ENCODE measurements at places on chromosomes 11 and 22.
A peak's percentile ranks its signal among the peaks of the same experiment; 100 is the strongest.

DNA sequence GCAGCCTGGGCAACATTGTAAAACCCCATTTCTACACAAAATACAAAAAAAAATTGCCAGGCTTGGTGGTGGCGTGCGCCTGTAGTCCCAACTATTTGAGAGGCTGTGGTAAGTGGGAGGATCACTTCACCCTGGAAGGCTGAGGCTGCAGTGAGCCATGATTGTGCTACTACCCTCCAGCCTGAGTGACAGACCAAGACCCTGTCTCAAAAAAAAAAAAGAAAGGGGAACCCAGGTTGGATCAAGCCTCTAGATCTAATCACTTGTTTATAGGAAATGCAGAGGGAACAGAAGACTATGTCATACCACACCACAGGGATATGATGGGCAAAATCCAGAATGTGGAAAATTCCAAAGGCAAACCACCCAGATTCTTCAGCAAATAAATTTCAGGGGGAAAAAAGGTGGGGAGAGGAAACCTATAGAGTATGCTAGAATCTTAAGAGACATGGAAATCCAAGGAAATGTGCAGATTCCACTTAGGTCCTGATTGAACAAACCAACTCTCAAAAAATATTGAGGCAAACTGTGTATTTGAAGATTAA, 16.5 kb upstream of the MALAT1 start:
- no peak for DNase-seq

- DNase-seq: no peak
These were observed 146.2 kb downstream of the RBFOX2 start for GRCh38 chr22:35882211-35883030.

- DNase-seq: peak; percentile 50
These were observed 4.5 kb downstream of the GSTT2 start for GRCh38 chr22:23984430-23984829.

DNA sequence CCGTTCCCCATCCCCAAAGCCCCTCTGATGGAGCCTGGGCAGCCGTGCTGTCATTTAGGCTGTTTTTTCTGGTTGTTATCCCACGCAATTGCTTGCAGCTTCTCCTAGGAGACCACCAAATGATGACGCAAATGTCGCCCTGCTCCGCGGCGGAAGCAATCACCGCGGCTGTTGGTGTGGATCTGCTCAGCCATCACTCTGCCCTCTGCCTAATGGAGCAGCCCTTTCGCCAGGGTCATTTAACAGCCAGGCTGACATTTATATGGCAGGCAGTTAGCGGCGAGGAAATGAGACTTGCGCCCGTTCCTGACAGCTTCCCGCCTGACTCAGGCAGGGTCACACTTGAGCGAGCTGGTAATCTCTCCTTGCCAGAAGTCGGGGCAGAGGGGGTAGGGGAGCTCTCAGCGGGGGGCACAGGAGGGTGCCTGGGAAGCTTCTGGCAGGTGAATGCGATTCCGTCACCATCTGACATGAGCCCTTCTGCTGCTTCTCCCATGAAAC, 97.9 kb upstream of the RTL6 start:
- DNase-seq: no peak

DNA sequence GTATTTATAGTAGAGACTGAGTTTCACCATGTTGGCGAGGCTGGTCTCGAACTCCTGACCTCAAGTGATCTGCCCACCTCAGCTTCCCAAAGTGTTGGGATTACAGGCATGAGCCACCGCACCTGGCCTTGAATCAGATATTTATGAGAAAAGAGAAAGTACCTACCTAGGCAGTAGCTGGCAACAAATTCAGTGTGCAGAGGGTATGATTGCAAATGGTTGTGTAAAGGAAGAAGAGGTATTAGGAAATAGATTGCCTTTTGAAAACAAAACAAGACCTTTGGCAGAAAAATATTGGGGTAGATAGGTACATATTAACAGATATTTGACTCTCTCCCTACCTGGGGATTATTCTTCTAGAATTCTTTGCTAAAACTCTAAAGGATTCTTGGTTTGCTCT, 38.5 kb upstream of the LIN7C start:
- no peak for DNase-seq

- no peak for DNase-seq
These were observed 61.8 kb downstream of the BID start for GRCh38 chr22:17712441-17712840.

DNA sequence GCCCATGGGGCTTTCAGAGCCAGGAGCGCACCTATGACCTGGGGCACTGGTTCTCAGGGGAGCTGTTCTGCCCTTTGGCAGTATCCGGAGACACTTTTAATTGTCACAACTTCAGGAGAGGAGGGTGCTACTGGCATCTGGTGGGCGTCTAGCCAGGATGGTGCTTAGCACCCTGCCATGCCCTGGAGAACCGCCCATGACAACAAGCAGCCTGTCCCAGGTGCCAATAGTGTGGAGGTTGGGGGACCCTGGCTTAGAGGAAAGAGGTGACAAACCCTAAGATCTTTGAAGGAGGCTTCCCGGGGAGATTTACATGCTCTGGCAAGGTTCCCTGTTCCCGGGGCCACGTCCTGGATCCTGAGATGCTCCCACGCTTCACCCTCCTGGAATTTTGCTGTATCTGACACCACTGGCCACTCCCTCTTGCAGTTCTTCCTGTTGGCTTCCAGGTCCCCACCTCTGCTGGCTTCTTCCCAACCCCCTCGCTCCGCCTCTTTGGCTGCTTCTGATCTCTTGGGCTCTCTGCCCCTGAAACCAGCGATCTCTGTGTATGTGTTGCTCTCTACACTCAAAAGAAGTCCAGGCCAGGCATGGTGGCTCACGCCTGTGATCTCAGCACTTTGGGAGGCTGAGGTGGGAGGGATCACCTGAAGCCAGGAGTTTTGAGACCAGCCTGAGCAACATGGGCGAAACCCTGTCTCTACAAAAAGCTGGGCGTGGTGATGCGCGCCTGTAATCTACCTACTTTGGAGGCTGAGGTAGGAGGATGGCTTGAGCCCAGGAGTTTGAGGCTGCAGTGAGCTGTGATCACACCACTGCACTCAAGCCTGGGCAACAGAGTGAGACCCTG, 31.1 kb downstream of the FADS3 start:
- DNase-seq: no peak

GRCh38 chr11:17741487-17741886, 6.9 kb downstream of the KCNC1 start:
- DNase-seq: no peak

DNA sequence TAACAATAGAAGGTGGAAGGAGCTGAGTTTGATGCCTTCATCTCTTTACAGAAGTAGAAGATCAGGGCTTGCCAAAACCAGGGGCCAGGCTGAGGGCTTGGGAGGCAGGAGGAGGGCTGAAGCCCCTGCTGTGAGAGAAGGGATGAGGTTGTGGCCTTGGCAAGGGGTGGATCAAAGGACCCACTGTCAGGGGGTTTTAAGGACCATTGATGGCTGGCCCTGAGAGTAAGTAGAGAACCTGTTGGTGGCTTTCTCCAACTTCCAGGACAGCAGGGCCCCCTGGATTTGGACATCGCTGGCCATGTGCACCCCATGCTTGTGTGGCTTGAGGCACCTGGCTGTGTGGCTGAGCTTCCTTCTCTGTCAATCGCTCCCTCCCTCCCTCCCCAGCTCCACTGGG, 927.7 kb downstream of the TBC1D22A start:
- no peak for DNase-seq

DNA sequence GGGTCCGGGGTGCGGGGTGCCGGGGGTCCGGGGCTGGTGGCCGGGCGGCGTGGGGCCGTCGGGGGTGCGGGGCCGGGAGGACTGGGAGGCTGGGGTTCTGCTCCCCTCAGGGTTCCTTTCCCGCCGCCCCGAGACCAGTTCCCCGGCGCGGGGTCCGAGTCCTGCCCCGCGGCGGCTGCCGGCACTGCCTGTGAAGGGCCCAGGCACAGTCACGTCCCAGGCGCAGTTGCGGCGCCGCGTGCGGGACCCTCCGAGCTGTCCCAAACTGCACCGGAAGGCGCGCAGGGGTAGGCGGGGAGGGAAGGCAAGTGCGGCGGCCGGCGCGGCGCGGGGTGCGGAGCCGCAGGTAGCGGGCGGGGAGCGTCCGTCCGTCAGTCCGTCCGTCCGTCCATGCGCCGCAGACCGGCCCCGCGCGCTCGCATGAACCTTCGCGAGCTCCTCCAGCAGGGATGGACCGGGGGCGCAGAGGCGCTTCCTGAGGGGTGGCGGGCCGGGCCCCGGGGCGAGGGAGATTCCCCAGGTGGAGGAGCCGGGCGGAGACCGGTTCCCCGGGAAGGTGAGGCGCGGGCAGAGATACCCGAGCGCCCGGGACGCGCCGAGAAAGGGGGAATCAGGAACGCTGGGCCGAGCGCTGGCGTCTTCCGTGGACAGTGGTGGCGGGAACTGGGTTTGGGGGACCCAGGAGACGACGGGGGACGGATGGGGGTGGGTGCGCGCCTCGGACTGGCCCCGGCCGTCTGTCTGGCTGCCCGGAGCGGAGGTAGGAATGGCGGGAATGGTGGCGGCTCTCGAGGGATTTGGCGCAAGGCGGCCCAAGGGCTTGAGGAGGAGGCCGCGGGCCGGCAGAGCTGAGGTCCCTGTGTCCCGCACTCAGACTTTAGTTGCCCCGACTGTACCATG, 3.1 kb upstream of the ADORA2A start:
- DNase-seq: peak; percentile 23
